AG09319 (cell line): ENCODE measurements at places on chromosomes 6 and 20.
A peak's percentile ranks its signal among the peaks of the same experiment; 100 is the strongest.

GRCh38 chr20:56987986-56988385 lies 278.5 kb downstream of the BMP7 start:
- no peak for DNase-seq

DNA sequence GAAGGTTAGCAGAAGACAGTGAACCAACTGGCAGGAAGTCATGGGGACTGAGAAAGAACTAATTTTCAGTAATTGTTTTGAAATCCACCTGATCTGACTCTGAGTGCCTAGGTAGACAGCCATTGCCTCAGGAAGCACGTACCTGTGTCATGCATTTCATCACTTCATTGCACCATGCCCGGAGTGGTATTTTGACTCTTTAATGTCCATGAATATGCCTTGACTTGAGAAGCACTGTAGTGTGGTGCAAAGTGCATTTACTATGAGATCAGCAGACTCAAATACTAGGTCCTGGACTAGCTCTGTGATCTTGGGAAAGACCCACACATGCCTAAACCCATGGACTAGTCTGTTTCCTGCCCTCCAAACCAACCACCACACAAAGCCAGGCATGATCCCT lies 370.9 kb upstream of the MARCKS start:
- no peak for DNase-seq

DNA sequence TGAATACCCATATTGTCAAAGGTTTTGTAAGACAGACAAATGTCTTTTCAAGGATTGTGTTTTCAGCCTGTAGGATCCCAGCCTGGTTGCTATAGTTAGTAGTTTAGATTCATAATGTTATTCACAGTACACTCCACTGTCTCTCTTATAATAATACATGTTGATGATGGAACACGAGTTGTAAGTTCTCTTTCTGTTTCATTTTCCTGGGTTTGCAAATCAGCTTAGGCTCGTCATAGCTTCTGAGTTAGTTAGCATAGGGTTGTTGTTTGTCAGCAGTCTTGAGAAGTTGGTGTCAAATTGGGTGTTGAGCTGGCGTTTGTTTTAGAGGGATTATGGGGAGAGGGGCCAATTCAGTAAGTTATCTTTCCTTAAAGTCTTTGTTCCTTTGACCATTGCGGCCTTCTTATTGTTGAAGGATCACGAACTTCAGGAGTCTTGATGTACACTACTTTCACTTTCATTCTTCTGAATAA lies 45.8 kb downstream of the QKI start:
- DNase-seq = no peak

GRCh38 chr20:14219801-14220461 lies 117.5 kb downstream of the FLRT3 start:
- no peak for DNase-seq

DNA sequence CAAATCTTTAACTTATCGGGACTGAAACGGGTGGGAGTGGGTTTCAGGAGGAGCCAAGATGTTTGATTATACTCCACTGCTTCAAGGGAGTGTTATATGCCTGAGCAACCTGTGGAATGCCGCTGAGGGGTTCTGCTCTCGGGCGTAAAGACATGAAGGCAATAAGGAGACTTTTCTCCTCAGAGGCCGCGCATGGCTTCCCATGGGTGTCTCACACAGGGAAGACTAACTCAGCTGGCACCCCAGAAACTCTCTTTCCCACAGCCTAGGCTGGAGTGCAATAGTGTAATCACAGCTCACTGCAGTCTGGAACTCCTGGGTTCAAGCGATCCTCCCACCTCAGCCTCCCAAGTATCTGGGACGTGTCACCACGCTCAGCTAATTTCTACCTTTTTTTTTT lies 5.1 kb upstream of the C20orf141 start:
- no peak for DNase-seq

GRCh38 chr6:21634582-21634981 lies 41.0 kb downstream of the SOX4 start:
- peak; percentile 81 for DNase-seq

- no peak for DNase-seq
These were observed 201.3 kb upstream of the SSTR4 start for GRCh38 chr20:22833851-22834250.

- no peak for DNase-seq
These were observed 10.1 kb downstream of the EZR start for GRCh38 chr6:158808941-158809678.
